ENCODE measurements at places on chromosomes 1 and 21.

- no peak for DNase-seq
Observed at GRCh38 chr1:240663169-240663879, 51.4 kb upstream of the GREM2 start.

GRCh38 chr1:6587261-6588005 lies 7.6 kb downstream of the ZBTB48 start:
- peak; percentile 68 for DNase-seq

DNA sequence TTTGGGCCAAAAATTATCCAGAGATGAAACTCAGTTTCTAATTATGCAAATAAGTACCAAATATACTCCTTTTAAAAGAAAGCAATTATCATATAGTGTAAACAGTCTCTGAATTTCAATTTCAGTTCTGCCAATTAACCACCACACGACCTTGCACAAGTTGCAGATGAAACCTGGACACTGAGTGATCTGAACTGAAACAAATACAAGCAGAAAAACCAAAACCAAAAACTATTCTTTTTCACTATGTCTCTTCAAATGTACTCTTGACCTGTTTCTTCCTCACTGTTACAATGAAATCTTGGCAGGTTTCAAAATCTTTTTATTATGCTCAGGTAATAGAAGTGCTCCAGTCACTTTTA lies 79.2 kb downstream of the TYW3 start:
- DNase-seq, result no peak

GRCh38 chr1:35173909-35174540 lies 18.9 kb downstream of the SFPQ start:
- DNase-seq, result no peak

DNA sequence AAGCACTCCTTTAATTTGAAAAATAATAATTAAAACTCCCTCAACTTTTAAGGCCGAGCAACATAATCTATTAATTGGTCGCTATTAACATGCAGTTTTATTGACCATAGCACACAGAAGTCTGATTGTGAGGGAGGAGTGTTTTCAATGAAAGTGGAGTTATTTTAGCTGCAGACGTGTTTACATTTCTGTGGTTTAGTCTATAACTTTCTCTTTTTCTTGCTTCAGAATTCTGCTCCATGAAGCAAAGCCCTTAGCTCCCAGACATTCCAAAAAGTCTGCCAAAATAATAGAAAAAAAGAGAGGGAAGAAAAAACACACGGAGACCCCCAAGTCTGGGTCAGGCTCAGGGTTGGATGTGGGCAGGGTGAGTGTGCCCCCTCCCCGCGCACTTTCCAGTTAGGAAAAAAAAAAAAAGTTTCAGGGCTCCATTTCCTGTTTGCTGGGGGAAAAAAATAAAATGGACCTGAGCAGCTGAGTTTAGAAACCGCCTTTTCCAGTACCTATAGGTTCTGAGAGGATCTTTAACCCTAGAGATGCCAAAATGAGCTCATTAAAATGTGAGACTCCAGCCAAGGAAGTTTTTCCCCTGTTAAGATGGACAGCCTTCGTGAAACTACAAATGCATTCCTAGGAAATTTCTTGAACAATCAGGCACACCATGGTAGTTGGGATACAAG lies 143.7 kb upstream of the ETS2 start:
- DNase-seq, result no peak

- peak; percentile 71 for DNase-seq
Observed at GRCh38 chr1:68321084-68321685, 88.9 kb upstream of the WLS start.
